ENCODE measurements at places on chromosomes 13 and 19. TPM values are rescaled to one million over a fixed set of nuclear protein-coding genes. Genes with fewer than 3 reads are reported as not detected.
A peak's percentile ranks its signal among the peaks of the same experiment; 100 is the strongest.

DNA sequence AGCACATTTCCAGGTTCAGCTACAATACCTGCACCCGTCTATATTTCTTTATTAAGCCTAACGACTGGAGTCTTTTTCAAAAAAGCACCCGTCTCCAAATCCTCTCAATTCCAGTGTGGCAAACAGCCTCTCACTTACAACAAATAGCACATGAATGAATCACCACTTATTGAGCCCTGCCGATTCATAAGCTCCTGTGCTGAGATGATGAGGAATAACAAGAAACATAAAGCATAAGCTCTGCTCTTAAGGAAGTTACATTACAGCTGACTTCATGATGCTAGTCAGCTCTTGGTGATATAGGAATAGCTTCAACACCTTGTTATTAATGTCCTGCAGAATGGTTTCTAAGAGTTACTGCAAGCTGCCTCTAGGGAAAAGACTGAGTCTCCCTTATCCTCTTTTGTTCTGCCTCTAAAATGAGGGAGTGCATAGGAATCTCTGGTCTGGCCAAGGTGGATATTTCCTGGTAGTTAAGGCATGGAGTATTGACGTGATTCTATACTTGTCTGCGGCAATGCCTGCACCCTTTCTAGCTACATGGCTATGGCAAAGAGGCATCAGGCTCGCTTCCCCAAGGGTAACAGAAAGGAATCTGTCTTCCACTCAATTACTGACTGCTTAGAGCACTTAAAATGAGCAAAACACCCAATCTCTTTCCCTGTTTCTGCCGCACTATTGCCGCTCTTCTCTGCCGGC lies 195.7 kb downstream of the KLF12 start:
- peak overlapping the region; percentile 69 for H3K27ac ChIP-seq
- H3K27me3 ChIP-seq, result no peaks in the 10 kb centered on the region
- H3K4me3 ChIP-seq, result no peak overlapping the region
- peaks cover 30% of the 10 kb centered on the region for H3K4me1 ChIP-seq

Gene F2RL3
- not detected for polyA plus RNA-seq

DNA sequence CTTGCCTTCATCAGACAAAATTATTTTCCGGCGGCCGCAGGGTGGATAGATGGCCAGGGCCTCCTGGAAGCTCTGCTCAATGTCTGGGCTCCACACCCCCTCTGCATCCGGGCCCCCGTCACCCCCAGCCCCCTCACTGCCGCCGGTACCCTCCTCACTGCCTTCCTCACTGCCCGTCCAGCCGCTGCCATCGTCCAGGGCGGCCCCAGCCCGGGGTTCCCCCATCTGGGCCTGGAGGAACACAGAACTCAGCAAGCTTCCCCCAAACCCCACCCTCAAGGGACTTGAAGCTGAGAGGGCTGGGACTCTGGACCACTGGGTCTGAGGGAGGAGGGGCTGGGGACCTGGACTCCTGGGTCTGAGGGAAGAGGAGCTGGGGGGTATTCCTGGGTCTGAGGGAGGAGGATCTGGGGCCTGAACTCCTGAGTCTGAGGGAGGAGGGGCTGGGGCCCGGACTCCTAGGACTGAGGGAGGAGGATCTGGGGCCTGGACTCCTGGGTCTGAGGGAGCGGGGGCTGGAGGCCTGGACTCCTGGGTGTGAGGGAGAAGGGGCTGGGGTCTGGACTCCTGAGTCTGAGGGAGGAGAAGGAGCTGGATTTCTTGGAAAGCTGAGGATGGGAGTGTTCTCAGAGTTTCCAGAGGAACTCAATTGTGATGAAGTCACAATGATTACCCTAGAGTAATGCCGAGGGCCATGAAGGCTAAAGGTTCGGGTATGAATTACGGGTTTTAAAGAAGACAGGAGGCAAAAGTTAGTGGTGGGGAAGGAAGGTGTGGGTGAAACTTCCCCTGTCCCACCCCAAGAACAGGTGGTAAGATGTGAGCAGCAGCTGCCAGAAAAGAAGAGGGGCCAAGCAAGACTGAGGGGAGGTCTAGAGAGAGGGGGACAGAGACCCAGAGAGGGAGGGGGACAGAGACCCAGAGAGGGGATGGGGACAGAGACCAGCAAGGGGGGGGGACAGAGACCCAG lies 2.1 kb downstream of the TEAD2 start:
- no peak for DNase-seq
- H3K27me3 ChIP-seq, result no peaks in the 10 kb centered on the region
- peak overlapping the region; percentile 64 for H3K4me3 ChIP-seq
- H3K27ac ChIP-seq, result no peak overlapping the region
- H3K4me1 ChIP-seq, result no peaks in the 10 kb centered on the region
- peaks cover 30% of the 10 kb centered on the region for H3K36me3 ChIP-seq

DNA sequence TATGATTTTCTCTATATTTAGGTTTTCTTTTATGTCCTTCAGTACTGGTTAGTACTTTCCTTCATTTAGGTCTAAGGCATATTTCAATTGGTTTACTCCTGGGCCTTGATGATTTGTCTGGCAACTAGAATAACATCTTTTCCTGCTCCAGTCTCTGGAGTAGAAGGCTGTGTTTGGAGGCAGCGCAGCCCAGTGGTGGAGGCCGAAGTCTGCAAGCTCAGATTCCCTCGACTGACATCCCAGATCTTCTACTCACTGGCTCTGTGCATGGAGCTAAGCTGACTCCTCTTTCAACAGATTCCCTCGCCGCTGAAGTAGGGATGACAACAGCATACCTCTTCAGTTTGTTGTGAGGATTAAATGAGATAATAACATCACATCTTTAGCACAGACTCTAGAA lies 141.0 kb downstream of the RAP2A start:
- no peaks in the 10 kb centered on the region for H3K27me3 ChIP-seq
- no peak for DNase-seq
- no peak overlapping the region for H3K4me3 ChIP-seq
- H3K27ac ChIP-seq, result no peak overlapping the region
- H3K4me1 ChIP-seq, result peaks cover 2% of the 10 kb centered on the region
- no peaks in the 10 kb centered on the region for H3K36me3 ChIP-seq

DNA sequence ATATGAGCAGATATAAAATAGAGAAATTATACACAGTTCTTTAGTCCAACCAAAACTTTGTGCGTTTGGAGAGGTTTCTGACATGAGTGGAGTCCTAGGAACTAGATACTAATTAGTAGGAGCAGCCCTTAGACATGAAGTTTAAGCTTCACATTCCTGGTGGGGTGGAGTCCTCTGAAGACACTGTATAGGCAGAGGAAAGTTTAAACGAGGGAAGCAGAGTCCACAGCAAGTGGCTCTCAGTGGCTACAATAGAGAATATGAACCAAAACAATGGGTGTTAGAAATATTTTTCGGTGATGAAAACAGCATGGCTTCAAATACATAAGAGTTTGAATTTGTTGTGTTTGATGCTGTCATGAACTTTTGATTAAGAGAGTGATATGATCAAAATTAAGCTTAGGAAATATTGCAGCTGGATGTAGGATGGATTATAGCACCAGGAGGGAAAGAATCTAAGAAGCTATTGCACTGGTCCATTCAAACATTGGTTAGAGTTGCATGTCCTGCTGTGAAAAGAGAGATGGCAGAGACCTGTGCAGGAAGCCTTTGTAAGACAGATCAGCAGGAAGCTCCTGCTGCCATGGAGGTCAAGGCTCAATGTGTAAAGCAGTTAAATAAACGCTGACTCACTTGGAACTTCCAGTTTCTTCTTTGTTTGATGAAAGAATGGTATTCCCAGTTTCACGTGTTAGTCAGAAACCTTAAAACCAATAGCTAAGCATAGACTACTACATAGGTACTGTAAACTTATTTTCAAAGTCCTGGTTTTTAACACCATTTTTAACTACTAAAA lies 175.2 kb downstream of the TDRD3 start:
- H3K36me3 ChIP-seq, result 0 out of 2 replicates have a peak, but pooled peaks cover 2% of the 10 kb centered on the region
- peaks cover 13% of the 10 kb centered on the region for H3K4me1 ChIP-seq
- H3K4me3 ChIP-seq, result no peak overlapping the region
- no peak for DNase-seq
- H3K27me3 ChIP-seq, result no peaks in the 10 kb centered on the region
